Activated T-cell treated with anti-CD3 and anti-CD28 coated beads, Interleukin-2, amount 50 U/mL, for 48 hours (primary cell): ENCODE measurements at places on chromosomes 7 and 10.

DNA sequence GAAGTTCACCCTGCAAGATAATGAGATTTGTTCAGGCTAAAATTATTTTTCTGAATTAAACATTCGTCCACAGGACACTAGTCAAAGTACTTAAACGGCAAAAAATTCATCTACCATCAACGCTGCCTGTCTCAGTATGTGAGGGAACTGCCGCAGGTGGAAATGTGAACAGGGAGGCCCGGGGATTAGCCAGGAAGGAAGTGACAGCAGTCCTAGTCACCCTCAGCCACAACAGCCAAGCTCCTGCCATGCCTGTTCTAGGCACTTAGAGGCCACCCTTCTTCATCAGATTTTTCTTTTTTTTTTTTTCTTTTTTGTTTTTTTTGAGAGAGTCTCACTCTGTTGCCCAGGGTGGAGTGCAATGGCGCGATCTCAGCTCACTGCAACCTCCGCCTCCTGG lies 9.4 kb downstream of the NUDT5 start:
- peak; percentile 37 for DNase-seq

GRCh38 chr7:55483046-55483445 lies 89.3 kb downstream of the VOPP1 start:
- DNase-seq = peak; percentile 16

GRCh38 chr10:12710594-12711349 lies 290.7 kb downstream of the CCDC3 start:
- peak; percentile 92 for DNase-seq

DNA sequence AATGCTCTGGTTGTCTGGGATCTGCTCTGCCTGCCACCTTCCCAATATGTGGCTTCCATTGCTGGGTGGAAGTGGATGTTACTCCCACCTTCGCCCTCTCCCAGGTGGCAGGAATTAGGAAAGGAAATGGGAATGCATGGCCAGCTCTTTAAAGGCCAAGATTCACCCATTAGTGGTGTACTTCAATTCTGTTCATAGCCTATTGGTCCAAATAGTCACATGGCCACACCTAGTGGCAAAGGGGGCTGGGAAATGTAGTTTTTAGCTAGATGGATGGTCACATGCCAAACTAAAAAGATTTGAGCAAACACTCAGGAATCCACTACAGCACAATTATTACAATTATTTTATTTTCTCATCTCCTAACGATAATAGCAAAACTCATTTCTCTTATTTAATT lies 135.1 kb downstream of the NPY start:
- no peak for DNase-seq

DNA sequence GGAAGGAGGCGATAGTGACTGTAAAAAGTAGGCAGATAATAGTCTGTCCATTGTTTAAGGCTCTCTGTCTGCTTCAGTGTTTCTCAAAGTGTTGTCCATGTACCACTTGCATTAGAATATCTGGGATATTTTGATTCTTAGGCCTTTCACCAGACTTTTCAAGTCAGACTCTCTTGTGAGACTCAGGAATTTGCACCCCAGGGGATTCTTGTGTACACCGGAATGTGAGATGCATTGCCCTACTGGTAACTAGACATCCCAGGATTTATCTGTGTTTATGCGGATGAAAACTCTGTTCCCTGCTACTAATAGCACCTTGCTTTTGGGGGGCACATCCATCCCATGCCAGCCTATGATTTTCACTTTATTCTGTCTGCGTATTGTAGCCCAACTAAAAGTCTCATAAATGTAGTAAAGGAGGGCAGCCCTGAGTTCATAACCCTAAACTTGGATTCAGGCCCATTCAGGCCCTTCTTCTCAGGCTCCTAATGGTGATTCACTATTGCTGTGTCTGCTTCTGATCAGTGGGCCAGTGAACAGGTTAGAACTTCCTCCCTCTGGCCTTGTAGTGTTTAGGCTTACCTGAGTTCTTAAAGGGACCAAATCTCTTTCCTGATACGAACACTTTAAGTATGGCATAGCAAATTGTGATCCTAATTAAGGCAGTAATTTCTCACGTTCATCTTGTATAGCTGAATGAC lies 71.8 kb upstream of the RPA3 start:
- no peak for DNase-seq

DNA sequence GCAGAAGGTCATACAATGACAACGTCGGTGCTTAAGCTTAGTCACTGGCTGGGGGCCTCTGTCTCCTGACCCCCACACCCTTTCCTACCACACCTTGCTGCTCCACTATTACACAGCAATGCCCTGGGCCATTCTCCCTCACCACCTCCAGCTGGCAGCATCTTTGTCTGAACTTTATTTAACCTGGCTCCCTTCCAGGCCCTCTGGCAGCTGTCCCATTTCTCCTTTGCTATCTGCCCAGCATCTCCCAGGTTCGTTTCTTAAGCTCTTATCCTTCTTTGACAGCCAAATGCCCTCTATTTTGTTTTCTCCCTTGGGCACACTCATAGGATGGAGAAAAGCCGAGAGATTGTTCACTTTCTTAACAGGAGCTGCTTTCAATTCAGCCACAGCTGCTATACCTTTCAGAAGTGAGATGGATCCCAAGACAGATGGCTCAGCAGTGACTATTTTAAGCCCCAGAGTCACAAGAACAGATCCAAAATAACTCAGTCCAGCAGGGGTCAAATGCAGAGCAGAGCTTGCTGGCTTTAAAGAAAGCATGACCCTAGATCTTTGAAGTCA lies 1277.1 kb upstream of the AUTS2 start:
- DNase-seq = no peak

DNA sequence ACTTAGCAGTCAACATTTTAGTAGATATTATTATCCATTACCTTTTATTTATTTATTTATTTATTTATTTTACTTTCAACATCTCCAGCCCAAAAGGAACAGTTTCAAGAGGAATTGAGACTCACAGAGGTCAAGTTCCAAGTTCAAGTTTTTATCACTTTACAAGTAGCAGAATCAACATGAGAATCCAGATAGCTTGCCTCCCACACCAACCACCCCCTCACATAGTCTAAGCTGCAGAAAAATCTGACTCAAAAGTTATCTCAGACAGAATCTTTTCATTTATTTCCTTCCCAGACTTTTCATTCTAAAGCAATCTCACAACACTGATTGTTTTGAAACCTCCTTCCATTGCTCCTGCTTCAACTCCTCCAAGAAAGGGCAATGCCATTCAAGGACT lies 129.6 kb downstream of the GRM3 start:
- DNase-seq = no peak

DNA sequence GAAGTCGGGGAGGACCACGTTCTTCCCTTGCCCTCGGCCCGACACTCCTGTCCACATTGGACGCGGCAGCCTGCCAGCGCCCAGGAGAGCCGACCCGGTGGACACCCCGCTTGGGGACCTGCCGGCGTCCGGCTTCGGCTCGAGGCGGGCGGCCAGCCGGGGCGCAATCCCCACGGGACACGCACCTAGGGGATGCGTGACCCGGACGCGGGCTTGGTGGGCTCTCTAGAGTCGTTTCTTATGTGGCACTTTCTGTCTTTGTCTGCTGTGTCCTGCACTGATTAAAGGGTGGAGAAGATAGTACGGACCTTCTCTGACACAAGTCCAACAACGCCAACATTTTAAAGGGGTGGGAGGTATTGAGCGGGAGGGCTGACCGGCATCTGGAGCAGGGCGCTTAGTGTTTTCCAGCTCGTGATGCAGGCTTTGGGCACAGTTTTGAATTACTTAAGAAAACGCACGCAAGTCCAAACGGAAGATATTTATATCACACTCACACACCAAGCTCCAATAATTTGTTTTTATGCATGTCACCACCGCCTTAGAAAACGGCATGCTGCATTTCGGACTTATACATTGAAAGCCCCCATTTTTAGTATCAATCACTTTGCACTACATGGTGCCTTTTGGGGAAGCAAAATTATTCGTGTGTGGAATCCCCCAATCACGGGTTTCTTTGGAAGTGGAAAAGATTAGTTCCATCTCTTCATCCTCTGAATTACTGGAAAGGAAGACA lies 3.9 kb upstream of the SPAG6 start:
- no peak for DNase-seq

DNA sequence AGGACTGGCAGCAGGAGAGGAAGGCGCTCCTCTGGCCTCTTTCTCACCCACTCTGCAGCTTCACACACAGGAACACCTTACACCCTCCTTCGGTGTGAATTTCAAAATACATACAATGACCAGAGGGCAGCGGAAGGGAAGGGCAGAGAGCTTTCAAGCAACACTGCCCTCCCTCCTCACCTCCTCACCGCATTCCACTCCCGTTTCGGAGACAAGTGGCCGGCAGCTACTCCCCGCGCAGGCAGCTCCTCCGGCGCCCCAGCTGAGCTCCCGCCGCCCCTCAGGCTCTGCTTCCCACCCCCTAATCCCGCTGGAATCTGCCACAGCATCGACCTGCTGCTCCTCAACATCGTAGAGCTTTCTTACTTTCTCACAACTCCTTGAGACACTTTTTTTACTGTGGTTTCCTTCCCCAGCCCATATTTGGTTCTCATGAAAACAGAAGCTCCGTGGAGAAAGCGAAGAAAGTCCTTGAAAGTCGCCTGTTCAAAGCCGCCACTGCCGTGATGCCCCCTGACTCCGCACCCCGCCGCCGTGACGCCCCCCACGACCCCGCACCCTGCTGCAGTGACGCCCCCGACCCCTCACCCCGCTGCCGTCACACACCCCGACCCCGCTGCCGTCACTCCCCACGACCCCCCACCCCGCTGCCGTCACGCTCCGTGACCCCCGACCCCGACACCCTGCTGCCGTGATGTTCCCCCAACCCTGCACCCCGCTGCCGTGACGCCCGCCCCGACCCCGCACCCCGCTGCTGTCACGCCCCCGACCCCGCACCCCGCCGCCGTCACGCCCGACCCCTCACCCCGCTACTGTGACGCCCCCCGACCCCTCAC lies 14.6 kb upstream of the GPER1 start:
- no peak for DNase-seq

GRCh38 chr7:45026984-45027773 lies 27.2 kb downstream of the CCM2 start:
- peak; percentile 34 for DNase-seq

GRCh38 chr7:26620352-26620751 lies 244.0 kb downstream of the SKAP2 start:
- DNase-seq = peak; percentile 17

DNA sequence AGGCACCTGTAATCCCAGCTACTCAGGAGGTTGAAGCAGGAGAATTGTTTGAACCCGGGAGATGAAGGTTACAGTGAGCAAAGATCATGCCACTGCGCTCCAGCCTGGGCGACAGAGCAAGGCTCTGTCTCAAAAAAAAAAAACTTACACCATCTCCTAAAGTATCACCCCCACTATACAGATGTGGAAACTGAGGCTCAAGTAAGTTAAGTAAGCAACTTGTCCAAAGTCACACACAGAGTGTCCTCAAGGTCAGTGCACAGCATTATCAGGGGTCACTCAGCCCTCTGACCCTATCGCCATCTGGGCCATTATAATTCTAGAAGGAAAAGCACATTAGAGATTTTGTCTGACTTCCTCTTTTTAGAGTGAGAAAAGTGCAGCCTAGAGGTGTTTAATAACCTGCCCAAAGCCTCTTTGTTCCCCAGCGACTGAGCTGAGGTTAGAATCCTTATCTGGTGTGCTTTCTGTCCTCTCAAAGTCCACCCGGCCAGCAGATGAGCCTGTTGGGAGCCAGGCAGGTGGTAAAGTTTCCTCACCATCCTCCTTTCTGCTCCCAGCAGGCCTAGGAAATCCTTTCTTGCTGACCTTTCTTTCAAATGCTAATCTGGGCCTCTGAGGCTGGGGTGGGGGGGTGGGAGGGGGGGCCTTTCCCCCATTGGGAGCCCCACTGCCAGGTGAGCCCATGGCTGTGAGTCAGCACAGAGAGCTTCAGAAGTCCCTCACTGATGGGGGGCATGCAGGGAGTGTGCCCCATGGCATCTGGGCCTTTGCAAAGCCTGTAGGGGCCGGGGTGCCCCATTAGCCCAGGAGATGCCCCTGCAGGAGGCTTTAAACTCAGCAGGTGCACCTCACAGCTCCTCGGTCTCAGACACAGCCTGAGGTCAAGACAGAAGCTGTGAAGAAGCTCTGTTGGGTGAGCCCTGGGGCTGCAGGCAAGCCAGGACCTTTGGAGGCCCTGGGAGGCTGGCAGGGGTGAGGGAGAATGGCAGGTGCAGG lies 12.0 kb upstream of the KCNMA1 start:
- DNase-seq = no peak

- DNase-seq = no peak
These were observed 387.2 kb downstream of the TCERG1L start for GRCh38 chr10:130924138-130924819.

- DNase-seq = no peak
These were observed 607.5 kb downstream of the SUGCT start for GRCh38 chr7:40742270-40742669.

GRCh38 chr7:42880392-42880791 lies 31.5 kb downstream of the C7orf25 start:
- DNase-seq = no peak

DNA sequence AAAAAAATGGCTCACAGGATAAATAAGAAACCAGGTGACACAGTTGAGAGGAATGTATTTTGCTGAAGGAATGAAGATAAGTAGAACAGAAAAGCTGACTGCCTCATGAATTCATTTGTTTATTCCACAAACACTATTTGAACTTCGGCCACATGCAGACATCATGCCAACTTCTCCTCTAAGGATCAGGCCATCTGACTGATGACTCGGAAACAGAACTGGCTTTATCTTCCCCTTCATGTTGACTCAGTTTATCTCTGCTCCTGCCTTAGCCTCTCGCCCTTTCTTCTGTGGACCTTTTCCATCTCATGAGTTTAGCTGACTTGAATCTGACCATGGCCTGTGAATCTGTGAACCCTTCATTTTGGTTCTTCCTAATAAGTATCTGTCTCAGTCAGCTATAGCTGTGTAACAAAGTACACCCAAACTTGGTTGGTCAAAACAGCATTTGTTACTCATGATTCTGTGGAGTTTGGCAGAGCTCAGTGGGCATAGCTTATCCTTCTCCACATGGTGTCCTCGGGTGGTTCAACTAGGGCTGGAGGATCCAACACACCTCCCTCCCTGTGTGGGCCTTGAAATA lies 44.0 kb upstream of the GRID1 start:
- no peak for DNase-seq

- peak; percentile 59 for DNase-seq
These were observed 748 bp downstream of the PHTF2 start for GRCh38 chr7:77799078-77799964.
